GM12878 (cell line): ENCODE measurements at places on chromosomes 2 and 18.

GRCh38 chr2:236178890-236179235, 10.7 kb upstream of the GBX2 start:
- DNase-seq: no peak

DNA sequence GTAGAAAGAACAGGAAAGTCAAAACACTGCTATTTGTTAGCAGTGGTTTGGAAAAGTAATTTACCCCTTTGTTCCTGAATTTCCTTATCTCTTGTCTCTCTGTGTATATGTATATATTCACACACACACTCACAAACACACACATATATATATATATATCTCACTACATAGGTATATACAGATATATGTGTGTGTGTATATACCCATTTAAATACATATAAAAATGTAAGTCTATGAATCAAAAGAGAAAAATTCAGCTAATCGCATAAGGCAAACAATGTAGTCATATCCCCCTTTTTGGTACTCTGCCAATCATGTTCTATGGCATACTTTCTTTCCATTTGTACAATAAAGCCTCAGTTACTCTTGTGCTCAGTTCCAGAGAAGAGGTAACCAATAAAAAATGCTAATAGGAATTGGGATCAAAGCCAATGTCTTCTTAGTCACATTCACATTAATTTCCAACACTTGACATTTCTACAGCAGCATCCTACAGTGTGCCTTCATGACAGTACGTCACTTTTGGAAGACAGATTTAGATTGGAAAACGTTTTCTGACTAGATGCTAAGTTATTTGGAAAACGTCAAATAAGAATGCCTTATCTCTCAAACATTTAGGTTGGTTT, 94.6 kb downstream of the MC4R start:
- no peak for DNase-seq

DNA sequence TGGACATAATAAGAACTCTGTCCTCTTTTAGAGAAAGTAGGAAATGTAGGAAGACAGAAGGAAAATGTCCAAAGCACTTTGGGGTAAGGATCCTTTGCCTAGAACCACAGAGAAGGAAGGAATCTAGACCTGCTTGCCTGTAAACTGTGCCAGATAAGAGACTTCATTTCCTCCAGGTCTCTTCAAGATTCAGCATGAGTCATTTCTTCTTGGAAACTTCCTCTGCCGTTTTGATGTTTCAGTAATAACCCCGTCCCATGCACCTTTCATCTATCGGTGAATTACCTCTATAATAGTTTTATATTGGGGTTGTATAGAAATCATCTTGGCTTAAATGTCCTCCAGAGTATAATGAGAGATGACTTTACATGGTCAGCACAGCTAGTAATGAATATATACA, 63.2 kb upstream of the LRATD1 start:
- no peak for DNase-seq

DNA sequence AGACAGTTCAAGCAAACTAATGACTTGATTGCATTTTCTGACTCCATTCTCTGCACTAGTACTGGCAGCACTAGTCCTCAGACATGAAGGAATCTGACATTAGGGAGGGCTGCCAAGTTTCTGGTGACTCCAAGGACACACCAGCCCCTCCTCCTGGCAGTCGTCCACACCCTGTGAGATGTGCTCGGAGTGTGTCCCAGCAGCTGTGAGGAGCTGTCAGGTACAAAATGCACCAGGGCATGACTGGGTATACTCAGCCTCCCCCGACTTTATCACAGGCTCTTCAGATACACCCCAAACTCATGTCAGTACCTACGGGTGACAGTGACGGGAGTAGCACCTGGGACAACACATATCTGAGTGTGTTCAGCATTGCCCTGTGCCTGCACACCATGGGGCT, 43.1 kb downstream of the EDAR start:
- no peak for DNase-seq

- no peak for DNase-seq
Observed at GRCh38 chr2:10086950-10087349, 6.7 kb upstream of the CYS1 start.

- DNase-seq: no peak
Observed at GRCh38 chr2:24617424-24617823, 126.4 kb downstream of the NCOA1 start.
